ENCODE measurements at places on chromosomes 12 and 14.

DNA sequence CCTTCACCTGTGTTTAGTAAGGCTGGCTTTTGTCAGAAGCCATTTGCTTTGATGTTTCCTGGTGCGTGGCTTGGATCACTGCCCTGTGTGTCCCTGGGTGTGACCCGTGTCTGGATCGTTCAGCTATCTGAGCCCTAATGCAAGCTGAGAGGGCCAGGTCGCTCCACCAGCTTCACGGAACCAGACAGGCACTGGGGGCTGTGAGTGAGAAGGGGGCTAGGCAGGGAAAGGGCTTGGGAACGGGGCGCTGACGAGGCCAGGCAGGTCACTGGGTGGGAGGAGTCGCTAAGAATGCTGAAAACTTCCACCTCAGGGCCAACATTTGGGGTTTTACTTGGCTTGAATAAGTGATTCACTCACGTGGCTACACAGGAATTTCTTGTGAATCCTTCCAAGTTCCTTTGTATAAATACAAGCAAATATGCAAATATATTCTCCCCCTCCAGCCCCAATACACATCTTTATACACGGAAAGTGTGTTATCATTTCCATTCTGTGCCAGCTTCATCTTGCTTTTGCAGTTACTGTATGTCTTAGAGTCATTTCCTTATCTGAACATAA is 24.2 kb upstream of the MMP17 start:
- DNase-seq, result no peak

GRCh38 chr12:115233891-115234543 is 550.0 kb upstream of the TBX3 start:
- no peak for DNase-seq

- no peak for DNase-seq
Measured at GRCh38 chr12:16348435-16349130, 1.1 kb downstream of the MGST1 start.

DNA sequence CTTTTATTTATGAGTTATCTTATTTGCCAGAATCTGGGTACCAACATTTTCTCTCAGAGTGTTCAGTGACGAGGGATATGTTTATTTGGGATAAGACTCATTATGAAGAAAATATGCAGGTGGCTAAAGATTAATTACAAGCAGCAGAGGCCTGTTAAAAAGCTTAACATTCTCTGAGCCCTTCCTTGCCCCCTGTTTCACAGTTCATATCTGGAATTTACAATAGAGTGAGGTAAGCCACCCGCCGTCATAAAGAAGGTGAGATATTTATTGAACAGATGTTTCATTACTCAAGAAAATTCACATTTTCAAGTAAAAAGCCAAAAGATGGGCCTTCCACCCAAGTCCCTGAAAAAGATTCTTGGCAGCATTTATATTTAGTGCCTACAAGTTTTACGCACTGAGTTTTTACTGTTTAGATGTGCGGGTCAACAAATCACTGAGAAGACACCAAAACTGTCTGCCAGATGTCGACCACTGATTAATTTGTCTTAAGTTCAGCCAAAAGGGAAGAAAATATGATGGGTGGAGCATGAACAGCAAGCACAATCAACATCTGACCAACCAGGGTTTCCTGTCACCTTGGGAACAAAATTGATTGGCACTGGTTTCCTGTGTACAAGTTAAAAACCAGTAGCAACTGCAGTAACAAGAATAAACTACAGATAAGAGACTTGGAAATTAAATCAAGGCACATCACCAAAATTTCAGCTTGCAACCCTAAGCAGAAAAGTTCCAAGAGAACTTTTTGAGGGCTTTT is 85.5 kb upstream of the PTPRB start:
- no peak for DNase-seq

DNA sequence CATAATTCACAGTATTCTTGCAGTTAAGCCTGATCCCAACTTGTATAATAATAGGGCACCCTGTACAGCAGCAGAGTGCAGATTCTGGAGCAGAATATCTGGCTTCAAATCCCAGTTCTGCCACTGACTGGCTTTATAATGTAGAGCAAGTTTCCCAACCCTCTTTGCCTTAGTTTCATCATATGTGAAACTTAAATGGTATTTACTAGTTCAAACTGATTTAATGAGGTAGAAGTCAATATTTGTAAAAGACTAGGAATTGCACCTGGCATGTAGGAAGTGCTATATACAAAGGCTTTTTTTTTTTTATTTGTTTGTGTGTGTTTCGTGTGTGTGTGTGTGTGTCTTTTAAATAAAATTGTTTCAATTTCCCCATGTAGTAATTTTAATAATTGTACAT is 125.9 kb downstream of the CCER1 start:
- no peak for DNase-seq

- DNase-seq, result no peak
Measured at GRCh38 chr12:27109334-27110028, 27.1 kb upstream of the C12orf71 start.

DNA sequence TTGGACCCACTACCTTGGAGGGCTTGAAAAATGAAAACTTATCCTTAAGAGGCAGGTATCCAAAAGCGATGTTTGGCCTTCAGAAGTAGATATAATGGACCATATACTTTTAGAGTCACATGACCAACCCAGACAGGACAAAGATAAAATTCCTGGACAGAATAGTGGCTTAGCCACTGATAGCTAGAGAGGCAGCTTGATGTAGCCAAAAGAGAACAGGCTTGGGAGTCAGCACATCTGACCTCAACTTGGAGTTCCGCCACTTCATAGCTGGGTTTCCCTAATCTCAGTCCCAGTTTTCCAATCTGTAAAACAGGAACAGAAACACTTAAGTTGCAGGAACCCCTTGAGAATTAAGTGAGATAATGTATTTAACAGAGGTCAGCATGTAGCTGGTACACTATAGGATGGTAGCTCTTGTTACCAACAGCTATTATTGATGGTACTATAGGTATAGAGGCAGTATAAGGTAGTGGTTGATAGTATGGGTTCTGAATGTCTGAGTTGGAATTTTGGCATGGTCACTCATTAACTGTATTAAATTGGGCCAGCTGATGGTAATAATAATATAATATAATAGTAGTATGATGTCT is 63.2 kb upstream of the USP44 start:
- DNase-seq, result no peak

- no peak for DNase-seq
Measured at GRCh38 chr12:107651571-107652449, 33.8 kb upstream of the PWP1 start.

All from GDM1 (cell line).